ENCODE measurements at places on chromosomes 12 and 14. TPM values are rescaled to one million over a fixed set of nuclear protein-coding genes. Genes with fewer than 3 reads are reported as not detected.

The VEZT gene
- total RNA-seq, result 156 TPM

The NFATC4 gene
- 6.7 TPM for total RNA-seq

The MYH6 gene
- total RNA-seq, result not detected

The LMNTD1 gene
- not detected for total RNA-seq

The FOXG1 gene
- total RNA-seq, result not detected

The HELB gene
- total RNA-seq, result 4.5 TPM

The NFE2 gene
- not detected for total RNA-seq

The GLRX5 gene
- total RNA-seq, result 35.4 TPM

Data from renal cortical epithelial cell (primary cell).